Bronchial smooth muscle cell (primary cell): ENCODE measurements at places on chromosomes 2 and 18. TPM values are rescaled to one million over a fixed set of nuclear protein-coding genes. Genes with fewer than 3 reads are reported as not detected.

TMEM163 gene
- total RNA-seq: not detected in 2 replicates

TWIST2 gene
- total RNA-seq: 73.3 and 77.3 TPM in 2 replicates

IL36RN gene
- not detected in 2 replicates for total RNA-seq

BCL2 gene
- total RNA-seq: 0.47 and 0.86 TPM in 2 replicates

ERCC3 gene
- total RNA-seq: 31.1 and 41.1 TPM in 2 replicates

KLHL29 gene
- 2.0 and 2.5 TPM in 2 replicates for total RNA-seq
